ENCODE measurements at places on chromosomes 6 and 20.

DNA sequence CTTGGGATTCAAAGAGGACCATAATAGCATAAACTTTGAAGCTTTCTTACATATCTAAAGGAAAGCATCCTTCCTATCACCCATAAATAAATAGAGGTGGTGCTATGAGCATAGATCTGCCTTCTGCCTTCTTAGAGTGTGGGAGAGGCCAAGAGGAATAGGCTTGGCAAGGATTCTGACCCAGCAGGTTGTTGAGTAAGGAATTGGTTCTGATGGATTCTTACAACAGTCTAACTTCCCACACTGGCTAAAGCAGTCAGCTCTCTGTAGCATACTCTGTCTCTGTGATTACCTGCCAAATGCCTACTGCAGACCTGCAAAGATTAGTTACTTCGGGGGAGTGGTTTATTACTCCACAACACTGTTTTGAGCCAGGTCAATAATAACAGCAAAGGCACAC, 198.0 kb upstream of the RAB32 start:
- no peak for DNase-seq

DNA sequence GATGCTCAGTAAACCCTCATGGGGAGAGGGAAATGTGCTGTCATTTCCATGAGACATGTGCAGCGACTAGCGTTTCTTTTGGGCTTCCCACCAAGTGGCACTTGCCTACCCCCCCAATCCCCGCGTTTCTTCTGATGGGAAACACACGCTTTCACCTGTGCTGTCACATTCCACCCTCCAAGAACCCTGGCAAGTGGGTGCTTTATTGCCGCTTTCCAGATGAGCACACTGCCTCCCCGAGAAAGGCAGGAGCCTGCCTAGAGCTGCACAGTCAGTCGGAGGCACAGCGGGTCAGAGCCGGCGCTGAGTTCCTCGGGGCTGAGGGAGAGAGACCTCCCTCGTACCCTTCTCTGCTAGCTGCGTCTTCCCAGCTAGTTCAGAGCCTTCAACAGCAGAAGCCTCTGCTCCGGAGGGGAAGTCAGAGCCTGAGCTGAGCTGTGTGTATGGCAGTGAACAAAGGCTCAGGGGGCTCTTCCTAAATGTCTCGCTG, 12.3 kb upstream of the CCDC167 start:
- DNase-seq: no peak

- no peak for DNase-seq
These were observed 23.8 kb downstream of the SMLR1 start for GRCh38 chr6:130851026-130851425.

DNA sequence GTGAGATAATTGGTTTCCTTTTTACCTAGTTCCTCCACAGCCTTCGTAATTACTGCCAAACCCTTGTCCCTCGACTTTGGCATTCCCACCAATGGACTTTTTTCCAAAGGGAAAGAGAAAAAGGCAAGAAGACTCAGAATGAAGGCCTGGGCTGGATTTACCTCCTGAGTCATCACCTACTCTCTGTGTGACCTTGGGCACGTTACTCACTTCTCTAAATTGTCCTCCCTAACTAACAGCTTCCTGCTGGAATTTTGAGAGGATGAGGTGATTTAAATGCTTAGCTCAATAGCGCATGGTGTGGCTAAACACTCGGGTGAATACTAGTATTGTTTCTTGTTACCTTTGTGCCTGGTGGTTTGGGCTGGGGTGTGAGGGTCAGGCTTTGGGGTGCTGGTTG, 146.6 kb downstream of the DHX35 start:
- DNase-seq: no peak

DNA sequence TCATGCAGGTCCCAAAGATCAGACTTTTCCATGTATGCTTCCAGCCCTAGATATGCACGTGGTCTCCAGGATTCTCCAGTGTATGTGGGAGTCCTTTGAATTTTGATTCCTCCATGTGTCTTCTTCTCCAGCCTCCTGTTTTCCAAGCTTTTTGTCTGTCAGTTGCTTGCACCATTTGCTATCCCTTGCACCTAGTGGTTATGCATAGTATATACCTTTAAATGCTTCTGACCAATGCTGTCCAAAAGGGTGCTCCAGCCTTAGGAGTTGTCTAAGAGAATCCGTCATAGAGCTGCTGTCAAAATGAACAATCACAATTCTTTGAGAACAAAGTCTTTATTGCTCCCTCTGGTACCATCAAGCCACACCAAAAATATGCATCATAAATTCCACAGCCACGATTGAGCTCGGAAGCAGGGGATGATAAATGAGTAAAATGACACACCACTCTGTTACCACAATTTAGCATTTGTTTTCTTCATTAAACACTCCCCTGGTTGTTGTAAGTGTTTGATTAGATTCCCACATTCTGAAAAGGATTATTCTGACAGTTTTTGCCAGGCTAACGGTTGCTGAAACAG, 706.2 kb upstream of the GJE1 start:
- DNase-seq: no peak

GRCh38 chr6:34445313-34445860, 19.5 kb upstream of the RPS10 start:
- no peak for DNase-seq

DNA sequence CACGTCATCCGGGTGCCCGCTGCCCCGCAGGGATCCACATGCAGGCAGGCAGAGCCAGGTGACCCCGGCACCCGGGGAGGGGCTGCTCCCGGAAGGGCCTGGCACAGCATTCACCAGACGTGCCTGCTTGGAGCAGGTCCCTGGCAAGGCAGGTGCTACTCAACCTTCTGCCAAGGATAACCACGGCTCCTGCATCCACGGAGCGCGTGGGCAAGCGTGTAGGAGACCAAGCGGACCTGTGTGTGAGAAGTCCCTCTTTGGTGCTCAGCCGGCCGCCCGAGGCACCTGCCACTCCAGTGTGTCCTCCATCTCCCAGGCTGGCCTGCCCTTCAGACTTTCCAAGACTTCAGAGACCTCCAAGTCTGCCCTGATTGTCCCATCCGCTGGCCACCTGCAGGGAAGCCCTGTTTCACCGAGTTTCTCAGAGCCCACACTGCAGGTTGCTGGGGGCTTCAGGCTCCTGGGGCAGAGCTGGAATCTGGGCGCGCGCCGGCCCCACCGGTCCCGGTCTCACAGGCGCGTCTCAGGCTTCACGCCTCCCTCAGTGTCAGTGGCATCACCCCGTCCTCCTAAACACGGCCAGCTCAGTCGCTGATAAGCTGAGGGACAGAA, 124.3 kb downstream of the DLL1 start:
- peak; percentile 69 for DNase-seq

- DNase-seq: no peak
These were observed 433.2 kb upstream of the SPTLC3 start for GRCh38 chr20:12575352-12576095.

DNA sequence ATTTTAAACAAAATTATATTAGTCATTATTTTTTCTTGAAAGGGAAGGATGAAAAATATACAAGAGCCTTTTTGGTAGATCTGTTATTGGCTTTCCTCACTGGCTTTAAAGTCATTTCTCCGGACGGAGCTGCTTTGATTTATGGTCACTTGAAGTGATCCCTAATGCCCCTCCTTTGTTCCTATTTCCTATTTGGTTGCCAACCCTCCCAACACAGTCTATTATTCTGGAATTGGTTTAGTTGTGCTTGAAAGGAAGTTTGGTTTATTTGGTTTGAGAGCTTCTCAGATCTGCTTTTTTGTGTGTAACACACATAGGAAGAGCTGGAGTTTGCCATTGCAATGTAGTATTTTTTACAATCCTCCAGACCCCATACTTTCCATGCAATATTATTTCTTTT, 347.9 kb downstream of the RFPL4B start:
- no peak for DNase-seq

DNA sequence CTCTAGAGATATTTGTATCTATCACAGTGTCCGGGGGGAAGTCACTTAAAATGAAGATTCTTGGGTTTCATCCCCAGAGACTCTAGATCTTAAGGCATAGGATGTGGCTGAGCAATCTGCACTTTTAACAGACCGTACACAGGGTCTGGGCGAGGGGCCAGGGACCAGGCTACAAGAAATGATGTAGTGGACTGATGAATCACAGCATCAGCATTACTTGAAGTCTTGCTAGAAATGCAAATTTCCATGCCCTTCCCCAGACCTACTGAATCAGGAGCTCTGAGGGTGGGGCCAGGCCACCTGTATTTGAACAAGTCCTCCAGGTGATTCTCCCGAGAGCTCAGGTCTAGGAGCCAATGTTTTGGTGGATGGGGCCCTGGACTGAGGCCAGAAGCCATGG, 168.4 kb downstream of the DOK5 start:
- peak; percentile 62 for DNase-seq

Measured in pancreas (tissue), 10 donors.